Stimulated activated memory B cell treated with anti-CD40 and anti-IgM and Interleukin-4, amounts not matched to agents 10 μg/mL and 1 μg/mL and 100 μg/mL, for 72 hours (primary cell): ENCODE measurements at places on chromosomes 7 and 10.

- no peak for ATAC-seq
Measured at GRCh38 chr7:129644634-129645230, 33.2 kb downstream of the NRF1 start.

GRCh38 chr7:74216361-74216761, 6.6 kb downstream of the LAT2 start:
- ATAC-seq = peak; percentile 53

GRCh38 chr7:45863715-45864114, 9.2 kb downstream of the CCDC201 start:
- no peak for ATAC-seq

DNA sequence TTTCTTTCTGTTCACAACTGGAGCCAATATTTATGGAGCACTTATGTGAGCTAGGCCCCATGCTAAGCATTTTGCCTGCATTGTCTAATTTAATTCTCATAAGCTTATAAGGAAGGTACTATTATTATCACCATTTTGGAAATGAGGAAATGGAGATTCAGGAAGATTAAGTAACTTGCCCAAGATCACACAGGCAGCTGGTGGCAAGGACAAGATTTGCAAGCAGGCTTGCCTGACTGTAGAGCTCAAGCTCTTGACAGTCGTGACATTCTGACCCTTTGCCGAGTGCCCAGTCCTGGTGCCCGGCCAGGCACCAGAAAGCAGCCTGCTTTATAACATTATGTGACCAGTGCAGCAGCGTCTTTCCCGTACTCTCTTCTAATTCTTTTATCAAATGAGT, 38.2 kb downstream of the WNT2 start:
- no peak for ATAC-seq

- no peak for ATAC-seq
Measured at GRCh38 chr10:112741830-112742402, 208.1 kb upstream of the TCF7L2 start.

DNA sequence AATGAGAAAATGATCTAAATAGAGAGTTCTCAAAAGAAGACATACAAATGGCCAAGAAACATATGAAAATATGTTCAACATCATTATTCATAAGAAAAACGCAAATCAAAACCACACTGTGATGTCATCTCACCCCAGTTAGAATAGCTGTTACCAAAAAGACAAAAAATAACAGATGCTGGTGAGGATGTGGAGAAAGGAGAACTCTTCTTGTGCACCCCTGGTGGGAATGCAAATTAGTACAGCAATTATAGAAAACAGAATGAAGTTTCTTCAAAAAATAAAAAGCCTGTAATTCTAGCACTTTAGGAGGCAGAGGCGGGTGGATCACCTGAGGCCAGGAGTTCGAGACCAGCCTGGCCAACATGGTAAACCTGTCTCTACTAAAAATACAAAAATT, 199.3 kb downstream of the PARD3 start:
- ATAC-seq = no peak

GRCh38 chr7:110830778-110831177, 260.1 kb upstream of the LRRN3 start:
- ATAC-seq = no peak

DNA sequence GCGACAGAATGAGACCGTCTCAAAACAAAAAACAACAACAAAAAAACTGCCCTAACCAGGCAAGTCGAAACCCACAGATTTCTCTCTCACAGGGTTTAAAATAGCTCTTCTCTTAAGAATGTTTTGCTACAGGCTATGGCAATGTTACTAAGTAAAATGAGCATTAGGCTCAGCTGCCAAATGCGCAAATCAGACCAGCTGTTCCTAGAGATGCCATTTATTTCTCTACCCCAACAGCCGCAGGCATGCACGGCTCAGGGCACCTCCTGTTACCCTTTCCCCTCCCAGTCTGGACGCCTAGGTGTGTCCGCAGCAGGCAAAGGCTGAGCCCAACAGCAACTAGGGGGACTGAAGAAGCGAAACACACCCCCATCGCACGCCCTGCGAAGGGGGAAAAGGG, 168.3 kb upstream of the MBL2 start:
- ATAC-seq = no peak

- ATAC-seq = no peak
Measured at GRCh38 chr10:80410122-80410521, 1.8 kb downstream of the PRXL2A start.
